Stimulated activated CD8-positive, alpha-beta memory T cell treated with anti-CD3 and anti-CD28 coated beads, Interleukin-15, amount 100 ng/mL, for 1 hour (primary cell): ENCODE measurements at places on chromosomes 6 and 20.

DNA sequence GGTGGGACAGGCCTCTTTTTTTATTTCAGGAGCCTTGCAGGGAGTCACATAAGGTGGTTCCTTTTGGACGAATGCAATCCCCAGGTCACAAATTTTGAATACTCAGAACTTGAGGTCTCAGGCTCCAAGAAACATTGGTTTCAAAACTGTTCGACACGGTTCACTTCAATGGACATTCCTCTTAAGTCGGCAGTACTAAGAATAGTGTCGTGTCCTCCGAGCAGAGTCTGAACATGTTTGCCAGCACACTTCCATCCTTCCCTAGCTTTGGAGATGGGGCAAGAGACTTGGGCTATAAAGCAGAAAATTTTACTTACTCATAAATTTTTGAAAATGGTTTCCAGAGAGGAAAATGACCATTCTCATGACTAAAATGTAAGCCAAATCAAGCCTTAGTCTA lies 265.4 kb downstream of the THBS2 start:
- no peak for DNase-seq

DNA sequence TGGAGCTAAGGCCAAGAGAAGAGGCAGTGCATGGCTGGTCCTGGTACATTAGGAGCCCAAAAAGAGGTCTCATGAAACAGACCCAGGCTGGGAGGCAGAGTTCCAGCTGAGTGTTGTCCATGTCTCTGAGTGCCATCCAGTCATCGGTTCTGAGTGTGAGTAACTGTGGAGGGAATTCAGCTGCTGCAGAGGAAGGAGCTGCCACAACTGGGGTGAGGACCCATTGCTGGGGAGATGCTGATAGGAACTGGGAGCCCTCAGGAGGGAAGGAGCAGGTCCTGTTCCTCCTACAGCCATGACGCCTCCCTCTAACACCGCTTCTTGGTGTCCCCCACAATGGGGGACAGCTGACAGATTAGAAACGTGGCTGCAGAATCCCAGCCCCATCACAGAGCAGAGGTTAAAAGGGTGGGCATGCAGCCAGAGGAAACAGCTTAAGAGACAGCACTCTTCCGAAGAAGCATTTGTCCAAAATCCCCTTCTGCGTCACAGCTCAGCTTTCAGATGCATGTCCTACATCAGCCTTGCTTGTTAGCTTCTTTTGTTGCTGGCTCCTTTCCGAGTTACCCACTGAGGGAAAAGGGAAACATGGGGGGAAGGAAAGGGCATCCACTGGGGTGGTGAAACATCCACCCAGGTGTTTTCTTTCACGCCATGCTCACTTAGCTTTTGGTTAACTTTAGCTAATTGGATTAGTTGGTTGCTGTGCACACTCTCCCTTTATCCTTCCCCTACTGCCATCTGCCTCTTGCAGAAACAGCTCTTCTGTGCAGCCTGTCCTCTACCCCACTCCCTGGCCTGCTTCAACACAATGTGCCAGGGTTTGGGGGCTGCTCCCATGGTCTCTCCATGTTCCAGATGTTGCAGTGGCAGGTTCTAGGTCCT lies 239.2 kb downstream of the SYNDIG1 start:
- no peak for DNase-seq

GRCh38 chr6:122494665-122495272 lies 23.2 kb upstream of the SERINC1 start:
- no peak for DNase-seq

- DNase-seq = no peak
Observed at GRCh38 chr6:81808851-81809570, 56.5 kb upstream of the TENT5A start.

DNA sequence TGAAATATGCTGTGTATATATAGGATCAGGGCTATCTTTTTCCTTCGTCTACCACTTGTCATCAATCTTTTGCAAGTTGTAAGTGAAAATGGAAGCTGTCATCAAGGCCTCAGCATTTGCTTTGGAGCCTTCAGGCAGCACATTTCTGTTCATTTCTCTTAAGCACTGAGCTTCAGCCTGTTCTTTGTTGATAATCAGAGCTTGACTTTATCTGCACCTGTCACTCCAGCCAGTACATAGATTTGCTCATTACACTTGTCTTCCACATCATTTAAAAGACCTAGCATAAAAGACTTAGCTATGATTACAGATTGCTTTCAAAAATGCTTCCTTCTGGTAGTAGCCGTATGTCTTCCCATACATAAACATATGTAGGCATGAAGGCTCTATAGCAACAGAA lies 189.8 kb upstream of the GRIK2 start:
- DNase-seq = no peak

DNA sequence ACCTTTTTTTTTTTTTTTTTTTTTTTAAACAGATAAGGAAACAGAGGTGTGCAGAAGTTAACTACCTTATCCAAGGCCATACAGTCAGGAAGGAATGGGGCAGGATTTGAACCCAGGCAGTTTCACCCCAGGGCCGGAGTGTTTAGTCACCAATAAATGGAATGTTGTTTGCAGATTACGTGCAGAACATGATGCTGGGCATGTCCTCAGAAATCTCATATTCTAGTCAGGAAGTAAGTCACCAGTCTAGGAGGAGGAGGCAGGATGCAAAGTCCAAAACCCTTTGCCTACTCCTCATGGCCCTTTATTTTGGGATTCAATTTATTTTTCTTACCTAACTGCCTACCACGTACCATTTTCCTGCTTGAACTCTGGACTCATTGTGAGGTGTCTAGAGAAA lies 57.1 kb upstream of the LRRC1 start:
- no peak for DNase-seq

GRCh38 chr20:36632487-36633284 lies 13.3 kb downstream of the SLA2 start:
- no peak for DNase-seq

DNA sequence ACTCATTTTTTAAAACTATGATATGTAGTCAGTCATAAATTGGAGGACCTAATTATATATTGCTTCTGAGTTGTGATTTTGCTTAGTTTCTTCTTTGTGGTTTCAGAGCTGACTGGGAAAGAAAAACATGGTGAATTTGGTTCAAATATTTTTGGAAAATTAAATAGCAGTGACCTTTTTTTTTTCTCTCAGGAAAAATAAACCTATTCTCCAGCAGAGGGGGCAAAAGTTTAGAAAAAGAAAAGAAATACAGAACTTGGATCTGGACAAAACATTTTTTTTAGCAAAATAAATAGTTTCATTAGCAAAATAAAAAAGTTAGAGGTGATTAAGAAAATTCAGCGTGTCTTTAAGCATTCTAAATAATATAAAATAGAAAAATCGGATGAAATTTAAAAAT lies 10.2 kb downstream of the COL10A1 start:
- no peak for DNase-seq

GRCh38 chr20:53385941-53386767 lies 207.5 kb downstream of the ZNF217 start:
- no peak for DNase-seq

DNA sequence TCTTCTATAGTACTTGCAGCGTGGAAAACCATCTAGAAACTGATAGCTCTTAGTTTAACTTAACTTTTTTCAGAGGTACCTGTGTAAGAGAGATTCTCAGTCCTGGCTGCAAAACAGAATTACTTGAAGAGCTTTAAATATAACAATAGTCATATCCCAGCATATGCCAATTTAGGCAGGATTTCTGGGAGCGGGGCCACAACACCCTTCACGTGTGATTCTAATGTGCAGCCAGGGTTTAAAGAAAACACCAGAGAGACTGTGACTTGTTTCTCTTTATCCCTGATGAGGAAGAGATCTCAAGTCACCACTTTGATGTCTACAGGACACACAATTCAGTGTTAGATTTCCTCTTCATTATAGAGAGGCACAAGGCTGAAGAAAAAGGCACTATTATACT lies 103.7 kb downstream of the PDSS2 start:
- no peak for DNase-seq

DNA sequence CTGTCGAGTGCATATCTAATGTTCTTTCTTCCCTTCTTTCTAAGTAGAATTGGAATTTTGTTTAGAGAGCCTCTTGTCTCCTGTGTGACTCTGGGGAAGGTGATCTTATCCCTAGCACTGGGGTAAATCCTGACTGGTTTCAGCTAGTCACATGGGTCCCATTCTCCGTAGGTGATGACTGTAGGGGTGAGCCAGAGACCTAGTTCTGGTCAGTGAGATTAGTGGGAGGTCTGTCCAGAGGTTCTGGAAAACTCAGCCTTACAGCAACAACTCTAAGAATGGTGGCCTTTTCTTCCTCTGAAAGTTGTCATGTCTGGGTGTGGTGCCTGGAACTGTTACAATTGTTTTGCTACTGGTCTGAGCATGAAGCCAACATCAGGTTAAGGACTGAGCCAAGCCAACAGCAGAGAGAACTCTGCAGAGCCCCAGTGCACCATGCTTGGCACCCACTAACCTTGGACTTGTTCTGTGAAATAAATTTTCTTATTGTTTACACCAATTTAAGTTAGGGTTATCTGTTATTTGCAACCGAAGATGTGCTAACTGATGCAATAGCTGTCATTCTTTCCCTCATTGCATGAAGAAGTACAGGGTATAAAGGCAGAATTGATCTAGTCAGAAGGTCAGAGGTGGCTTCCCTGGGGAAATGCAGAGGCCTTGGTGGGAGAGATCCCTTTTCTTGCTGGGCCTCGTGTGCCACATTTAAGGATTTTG lies 56.8 kb upstream of the TULP4 start:
- DNase-seq = no peak
